ENCODE measurements at places on chromosomes 13 and 19. TPM values are rescaled to one million over a fixed set of nuclear protein-coding genes. Genes with fewer than 3 reads are reported as not detected.

DNA sequence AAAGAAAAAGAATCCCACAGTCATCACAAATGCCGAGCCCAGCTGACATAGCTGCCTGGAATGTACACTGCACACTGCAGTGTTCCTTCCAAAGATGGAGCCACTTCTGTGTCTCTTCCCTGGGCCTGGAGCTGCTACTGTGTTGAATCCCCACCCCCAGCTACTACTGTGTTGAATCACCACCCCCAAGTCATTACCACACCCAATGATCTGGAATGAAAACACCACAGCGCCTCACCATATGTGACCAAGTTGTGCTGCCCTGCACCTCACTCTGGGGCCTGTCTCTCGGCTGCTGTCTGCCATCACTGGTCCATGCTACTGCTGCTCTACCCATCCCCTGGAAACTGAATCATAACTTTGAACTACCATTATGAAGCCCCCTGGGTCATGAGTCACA, 861.2 kb downstream of the UQCRFS1 start:
- no peak for DNase-seq

DNA sequence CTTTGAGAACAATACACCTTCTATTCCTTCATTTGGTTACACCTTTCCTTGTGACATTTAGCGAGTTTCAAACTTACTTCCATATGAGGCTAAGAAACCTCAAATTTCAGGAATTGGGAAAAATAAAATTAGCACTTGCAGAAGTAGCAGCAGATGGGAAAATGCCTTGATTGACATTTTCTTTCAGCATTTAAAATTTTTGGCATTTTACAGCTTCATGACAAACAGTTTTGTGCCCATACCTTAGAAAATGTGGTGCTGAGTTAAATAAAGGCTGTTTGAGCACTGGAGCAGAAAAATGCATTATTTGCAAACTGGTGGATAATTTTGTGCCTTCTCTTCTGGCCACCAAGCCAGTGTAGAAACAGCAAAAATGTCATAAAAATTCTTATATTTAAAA, 95.4 kb downstream of the PCDH17 start:
- no peak for DNase-seq

GRCh38 chr13:59211606-59212005, 952.1 kb downstream of the DIAPH3 start:
- DNase-seq: no peak

DNA sequence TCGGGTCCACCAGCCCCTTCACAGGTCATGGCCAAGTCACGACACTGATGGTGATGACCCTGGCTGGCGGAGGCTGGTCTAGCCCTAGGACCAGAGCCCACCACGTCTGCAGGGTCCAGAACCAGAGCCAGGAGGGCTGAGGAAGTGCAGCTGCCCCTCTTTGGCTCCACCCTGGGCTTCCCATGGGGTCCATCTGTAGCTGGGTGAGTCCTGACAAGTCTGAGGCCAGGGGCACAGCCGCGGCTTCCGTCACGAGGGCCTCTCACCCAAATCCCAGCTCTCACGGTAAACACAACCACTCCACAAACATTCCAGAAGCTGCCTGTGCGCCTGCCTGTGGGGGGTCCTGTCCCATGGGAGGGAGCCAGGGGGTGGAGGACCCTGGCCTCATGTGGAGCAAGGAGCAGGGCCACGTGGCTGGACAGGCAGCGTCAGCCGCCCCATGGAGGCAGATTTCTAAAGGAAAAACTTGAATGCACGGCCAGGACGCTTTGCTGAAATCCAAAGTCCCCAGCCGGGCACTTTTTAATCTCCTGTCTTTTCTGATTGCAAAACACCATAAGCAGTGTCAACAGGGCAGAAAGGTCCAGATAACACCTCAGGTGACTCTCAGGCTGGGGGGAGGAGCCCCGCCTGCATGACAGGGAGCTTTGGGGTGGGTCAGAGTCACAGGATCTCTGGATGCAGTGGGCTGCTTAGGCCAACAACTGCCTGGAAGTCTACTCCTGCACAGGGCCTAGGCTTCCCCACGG, 29.9 kb downstream of the CEBPG start:
- DNase-seq: no peak

DNA sequence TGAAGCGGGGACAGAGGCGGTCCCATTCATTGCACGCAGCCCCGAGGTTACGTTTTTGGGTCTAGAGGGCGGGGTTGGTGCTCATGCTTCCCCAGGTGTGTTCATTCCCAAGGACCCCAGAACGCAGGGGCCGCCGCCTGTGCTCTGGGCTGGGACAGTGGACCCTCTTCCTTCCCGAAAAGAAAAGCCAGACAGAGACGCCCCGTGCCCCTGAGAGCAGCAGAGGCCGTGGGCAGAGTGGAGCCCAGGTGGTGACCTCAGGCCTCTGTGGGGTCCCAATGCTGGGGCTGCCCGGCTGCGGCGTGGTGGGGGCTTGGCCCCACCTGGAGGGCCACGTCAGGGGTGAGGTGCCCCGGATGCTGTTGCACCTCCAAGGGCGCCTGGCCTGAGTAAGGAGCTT, 15.4 kb downstream of the SGTA start:
- DNase-seq: no peak

The SPINT2 gene
- total RNA-seq: 286 TPM

Data from ureter (tissue), 1 donor.